ENCODE measurements at places on chromosomes 7 and 10. TPM values are rescaled to one million over a fixed set of nuclear protein-coding genes. Genes with fewer than 3 reads are reported as not detected.

GRCh38 chr7:65441010-65441409, 67.4 kb downstream of the ZNF92 start:
- no peak for DNase-seq

- no peak for DNase-seq
Observed at GRCh38 chr10:51311228-51311627, 236.9 kb downstream of the PRKG1 start.

GRCh38 chr10:117449636-117450035, 74.4 kb upstream of the PDZD8 start:
- no peak for DNase-seq

- no peak for DNase-seq
Observed at GRCh38 chr7:102450242-102450641, 14.4 kb downstream of the ALKBH4 start.

GRCh38 chr10:633279-634245, 55.9 kb downstream of the DIP2C start:
- no peak for DNase-seq

Gene MYH16
- total RNA-seq, result not detected

Gene CCL24
- total RNA-seq, result not detected

Gene PRKCQ
- 3.3 TPM for total RNA-seq

DNA sequence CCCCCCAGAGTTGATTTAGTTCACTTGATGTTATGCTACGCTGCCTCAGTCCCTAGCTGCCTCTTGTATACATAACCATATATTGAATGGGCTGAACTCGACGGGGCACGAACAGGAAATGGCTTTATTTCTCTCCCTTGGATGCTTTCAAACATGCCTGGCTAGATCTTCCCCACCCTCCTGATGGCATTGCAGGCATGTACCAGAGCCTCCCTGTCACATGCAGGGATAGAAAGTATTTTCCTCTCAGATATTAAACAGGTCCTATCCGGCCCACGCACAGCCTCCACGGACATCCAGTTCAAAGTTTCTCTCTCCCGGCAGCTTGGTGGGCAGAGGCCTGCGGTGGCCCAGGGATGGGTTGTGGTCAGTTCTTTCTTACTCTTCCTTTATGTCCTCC, 422.1 kb downstream of the RPS24 start:
- DNase-seq, result no peak

Gene TMEM229A
- 10.9 TPM for total RNA-seq

- no peak for DNase-seq
Observed at GRCh38 chr10:110774069-110775019, 97.4 kb upstream of the PDCD4 start.

DNA sequence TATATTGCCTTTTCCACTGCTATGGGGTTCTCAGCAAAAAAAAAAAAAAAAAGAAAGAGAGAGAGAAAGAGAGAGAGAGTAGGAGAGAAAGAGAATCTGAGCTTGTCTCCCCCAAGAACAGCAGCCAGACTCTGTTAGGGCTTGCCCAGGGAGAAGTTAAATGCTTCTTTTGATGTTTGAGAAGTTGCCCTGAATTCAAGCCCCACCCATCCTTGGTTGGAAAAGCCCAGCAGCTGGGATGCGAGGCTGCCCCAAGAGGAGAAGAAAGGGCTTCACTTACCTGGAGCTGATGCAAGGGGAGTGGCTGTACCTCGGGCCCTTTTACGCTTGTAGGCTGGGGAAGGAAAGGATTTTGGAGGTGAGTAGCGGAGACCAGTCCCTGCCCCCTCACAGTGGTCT, 20.9 kb upstream of the MGMT start:
- DNase-seq, result no peak

- no peak for DNase-seq
Observed at GRCh38 chr7:147400221-147400689, 1190.3 kb upstream of the C7orf33 start.

GRCh38 chr10:29345910-29346209, 57.0 kb downstream of the LYZL1 start:
- DNase-seq, result no peak

GRCh38 chr7:157418204-157419034, 81.6 kb downstream of the DNAJB6 start:
- DNase-seq, result no peak

DNA sequence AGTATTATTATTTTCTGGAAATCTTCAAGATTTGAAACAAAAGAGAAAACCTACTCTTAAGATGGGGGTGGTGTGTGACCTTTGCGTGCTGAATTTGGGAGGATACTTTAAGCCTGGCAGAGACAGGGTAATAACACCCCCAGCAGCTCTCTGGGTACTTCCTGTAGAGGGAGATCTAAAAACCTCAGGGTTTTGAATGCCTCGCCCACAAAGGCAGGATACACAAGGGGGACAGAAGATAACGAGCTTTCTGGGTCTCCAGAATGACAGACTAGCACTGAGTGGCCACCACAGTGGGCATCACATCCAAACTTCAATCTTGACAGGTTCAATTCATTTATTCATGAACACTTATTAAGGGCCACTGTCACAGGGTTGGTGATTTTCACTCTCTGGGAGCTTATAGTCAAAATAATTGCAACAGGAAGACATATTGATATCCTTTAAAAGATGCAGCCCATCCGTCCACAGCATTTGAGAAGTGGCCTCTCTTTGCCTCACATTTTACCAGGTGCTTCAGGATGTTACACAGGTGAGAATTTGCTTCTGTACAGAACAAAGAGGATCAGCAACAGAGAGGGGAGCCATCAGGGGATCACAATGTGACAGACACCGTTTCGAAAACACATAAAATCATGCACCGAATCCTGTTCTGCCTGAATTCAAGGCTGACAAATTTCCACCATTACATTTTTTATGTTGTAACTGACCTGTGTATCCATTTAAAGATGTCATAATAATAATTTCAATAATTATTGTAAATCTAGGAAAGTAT, 14.3 kb downstream of the CPA1 start:
- no peak for DNase-seq

- DNase-seq, result no peak
Observed at GRCh38 chr10:21919906-21920305, 83.6 kb downstream of the DNAJC1 start.

DNA sequence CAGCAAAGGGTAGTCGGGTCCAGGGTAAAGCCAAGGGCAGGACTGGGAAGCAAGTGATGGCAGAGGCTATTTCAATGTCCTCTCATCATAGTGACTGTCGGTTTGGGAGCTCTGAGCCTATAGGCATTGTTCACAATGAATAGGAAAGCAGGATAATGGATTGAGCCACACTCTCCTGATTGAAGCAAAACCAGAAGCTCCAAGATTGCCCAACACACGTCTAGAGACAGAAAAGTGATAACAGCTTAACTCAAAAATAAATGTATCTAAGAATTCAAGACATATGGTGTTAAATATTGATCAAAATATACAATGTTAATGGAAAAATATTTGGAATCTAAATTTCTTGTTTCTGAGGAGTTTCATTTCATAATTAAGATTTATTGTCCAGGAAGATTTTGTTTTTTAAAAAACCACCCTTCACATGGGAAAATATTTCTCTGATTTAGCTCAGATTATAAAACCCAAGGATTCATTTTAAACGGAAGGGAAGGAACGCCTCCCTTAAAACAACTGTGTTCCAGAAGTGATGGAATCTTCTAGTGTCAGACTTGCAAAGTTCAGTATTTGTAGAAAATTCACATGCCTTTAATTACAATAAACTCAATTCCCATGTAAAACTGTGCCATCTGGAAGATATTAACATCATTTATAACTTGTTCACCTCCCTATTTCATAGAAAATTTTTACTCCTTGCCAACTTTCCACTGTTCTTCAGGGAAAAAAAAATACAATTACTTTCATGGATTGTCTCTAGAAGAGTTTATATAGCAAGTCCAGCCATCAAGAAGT, 54.5 kb downstream of the NRP1 start:
- no peak for DNase-seq

DNA sequence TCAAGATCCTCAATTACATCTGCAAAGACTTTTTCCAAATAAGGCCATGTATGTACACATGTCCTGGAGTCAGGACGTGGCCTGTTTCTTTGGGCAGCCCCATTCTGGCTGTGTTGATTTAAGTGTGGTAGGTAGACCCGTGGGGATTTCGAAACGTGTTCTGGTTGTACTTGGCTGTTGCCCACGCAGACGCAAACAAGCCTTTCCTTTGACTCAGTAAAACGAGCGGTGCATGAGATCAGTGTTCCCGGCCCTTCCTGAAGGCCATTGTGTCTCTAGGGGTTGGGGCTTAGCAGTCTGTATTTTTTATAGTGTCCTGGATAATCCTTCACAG, 64.8 kb upstream of the DNAJB6 start:
- no peak for DNase-seq

- no peak for DNase-seq
Observed at GRCh38 chr7:70782796-70783195, 349.1 kb upstream of the GALNT17 start.

GRCh38 chr10:83248106-83248631, 891.1 kb upstream of the GHITM start:
- DNase-seq, result no peak

Gene SLC26A3
- total RNA-seq, result not detected

DNA sequence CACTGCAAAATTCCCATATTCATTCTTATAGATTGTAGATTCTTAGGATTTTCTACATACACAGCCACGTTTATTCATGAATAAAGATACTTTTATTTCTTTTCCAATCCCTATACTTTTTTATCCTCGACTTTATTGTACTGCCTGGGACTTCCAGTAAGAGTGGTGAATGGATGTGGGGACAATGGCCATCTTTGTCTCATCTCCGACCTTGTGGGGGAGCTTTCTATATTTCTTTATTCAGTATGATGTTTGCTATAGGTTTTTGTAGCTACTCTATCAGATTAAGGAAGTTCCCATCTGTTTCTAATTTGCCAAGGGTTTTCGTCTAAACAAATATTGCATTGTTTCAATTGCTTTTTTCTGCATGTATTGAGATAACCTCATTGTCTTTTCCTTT, 184.3 kb downstream of the FOXP2 start:
- DNase-seq, result no peak

Gene NFE2L3
- total RNA-seq, result 3.5 TPM

DNA sequence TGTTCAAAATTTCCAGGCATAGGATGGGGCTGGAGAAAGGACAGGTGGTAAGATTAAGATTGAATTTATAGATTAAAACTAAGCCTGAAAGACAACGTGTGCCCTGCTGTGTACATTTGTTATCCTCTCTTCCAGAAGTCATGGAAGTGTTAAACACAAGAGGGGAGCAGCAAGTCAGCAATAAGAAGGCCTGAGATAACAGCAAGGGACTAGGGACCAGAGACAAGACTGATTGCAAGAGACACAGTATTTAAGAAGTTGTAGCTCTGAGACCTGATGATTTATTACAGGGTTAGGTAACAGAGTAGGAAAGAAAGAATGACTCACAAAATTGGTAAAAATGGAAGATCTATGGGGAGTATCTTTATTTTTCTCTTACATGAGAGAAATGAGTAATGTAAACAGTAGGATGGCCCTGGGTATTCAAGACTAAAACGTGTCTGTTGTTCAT, 55.7 kb upstream of the COL1A2 start:
- no peak for DNase-seq

DNA sequence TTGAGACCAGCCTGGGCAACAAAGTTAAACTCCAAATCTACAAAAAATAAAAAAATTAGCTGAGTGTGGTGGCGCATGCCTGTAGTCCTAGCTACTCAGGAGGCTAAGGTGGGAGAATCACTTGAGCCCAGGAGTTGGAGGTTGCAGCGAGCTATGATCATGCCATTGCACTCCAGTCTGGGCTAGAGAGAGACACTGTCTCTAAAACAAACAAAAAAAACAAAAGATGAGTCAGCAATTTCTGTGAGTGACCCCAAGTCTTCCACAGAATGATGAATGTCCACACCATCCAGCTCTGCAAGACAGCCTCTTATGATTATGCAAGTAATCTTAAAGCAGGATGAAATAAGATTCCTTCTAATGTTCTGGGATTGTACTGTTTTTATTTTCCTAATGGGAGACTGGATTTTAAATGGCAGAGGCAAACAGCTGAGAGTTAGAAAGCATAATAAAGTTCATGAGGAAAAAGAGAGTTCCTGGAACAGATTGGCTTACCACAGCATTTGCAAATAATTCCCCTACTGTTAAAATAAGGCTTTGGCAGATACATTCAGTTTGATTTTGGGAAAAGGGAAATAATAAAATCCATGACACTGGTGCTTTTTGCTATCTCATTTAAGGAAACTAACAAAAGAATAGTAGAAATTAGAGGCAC, 18.9 kb upstream of the PRKAR2B start:
- no peak for DNase-seq

- DNase-seq, result no peak
Observed at GRCh38 chr7:55157764-55158105, 138.9 kb downstream of the EGFR start.

Gene TSPAN12
- 15.7 TPM for total RNA-seq

- DNase-seq, result no peak
Observed at GRCh38 chr7:117764031-117764430, 109.2 kb downstream of the CTTNBP2 start.

Gene GSTO1
- total RNA-seq, result 85.9 TPM

DNA sequence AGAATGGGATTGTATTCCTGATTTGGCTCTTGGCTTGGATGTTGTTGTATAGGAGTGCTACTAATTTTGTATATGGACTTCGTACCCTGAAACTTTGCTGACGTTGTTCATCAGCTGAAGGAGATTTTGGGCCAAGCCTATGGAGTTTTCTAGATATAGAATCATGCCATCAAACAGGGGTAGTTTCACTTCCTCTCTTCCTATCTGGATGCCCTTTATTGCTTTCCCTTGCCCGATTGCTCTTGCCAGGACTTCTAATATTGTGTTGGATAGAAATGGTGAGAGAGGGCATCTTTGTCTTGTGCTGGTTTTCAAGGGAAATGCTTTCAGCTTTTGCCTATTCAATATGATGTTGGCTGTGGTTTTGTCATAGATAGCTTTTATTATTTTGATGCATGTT, 92.3 kb downstream of the CCDC7 start:
- no peak for DNase-seq

- DNase-seq, result no peak
Observed at GRCh38 chr10:59006511-59007306, 169.7 kb upstream of the PHYHIPL start.

Gene RAMP3
- not detected for total RNA-seq

GRCh38 chr7:42212541-42213090, 24.4 kb downstream of the GLI3 start:
- no peak for DNase-seq

Gene CYP2W1
- not detected for total RNA-seq

DNA sequence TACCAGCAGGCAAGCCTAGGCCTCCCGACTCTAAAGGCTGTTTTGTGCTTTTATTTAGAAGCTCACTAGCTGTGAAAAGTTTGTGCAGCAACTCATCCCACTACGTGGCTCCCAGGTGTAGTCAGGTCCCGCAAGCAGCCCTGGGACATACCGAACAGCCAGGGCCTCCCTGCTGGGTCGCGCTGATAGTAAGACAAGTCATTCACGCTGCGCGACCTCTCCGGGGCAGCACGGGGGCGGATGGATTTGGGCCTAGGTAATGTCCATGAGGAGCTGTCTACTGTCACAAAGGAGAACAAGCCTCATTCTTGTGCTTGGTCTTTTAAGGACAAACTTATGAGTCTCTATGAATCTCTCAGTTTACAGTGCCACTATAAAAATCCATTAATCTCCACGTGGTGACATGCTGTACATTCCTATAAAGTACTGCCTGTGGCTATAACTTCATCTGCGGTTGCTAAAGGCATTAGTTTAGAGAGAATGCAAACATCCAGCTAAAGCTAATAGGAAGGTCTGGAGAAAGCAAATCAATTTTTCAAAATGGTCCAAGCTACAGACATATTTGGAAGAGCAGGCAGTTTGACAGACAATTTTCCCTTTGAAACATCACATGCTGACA, 546.8 kb downstream of the PHTF2 start:
- DNase-seq, result no peak

Data from neural crest cell (in vitro differentiated cells).